ENCODE measurements at places on chromosomes 12 and 14.
A peak's percentile ranks its signal among the peaks of the same experiment; 100 is the strongest.

GRCh38 chr12:82144505-82144904 lies 213.7 kb downstream of the CCDC59 start:
- no peak for DNase-seq

DNA sequence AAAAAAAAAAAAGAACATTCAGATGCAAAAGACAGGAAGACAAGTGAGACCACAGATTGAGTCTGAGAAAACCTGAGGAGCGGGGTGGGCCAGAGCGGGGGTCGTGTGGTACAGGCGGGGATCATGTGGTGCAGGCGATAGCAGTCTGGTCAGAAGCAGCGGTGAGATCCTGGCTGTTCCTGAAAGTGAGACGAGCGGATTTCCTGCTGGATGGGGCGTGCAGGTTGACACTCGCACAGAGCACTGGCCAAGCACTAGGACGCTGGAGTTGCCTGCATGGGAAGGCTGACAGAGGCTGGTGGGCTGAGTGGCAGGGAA lies 35.7 kb downstream of the CDC42BPB start:
- no peak for DNase-seq

GRCh38 chr14:97061198-97061597 lies 264.0 kb downstream of the VRK1 start:
- no peak for DNase-seq

DNA sequence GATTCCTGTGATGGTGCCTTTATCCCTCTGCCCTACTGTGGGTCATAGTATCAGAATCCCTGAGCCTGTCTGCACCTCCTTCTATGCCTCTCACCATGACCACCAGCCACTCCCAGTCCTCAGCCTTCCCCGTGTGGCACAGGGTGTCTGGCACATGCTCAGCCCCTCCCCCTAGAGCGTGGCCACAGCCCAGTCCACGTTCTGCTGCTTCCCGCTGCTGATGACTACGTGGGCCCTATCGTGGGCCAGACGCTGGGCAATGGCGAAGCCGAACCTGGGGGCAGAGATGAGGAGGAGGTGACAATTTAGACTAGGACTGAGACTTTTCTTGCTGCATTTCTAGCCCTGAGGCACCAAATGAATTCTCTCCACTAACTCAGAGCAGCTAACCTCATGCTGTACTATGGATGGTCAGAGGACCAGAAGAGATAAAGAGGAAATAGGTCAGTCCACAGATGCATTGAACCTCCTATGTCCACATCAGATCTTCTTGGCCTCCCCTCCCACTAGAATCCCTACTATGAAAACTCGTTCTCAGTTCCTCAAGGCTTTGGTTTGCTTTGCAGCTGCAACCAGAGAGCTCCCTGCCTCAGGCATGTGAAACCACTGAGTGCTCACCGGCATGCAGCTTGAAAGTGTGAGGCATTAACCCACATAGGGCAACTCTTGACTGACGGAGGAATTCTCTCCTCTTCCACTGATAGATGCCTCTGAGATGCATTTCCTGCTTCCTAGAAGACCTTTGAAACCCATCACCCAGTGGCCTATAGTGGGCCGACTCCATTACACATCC lies 126.3 kb upstream of the DHRS4 start:
- DNase-seq = no peak

DNA sequence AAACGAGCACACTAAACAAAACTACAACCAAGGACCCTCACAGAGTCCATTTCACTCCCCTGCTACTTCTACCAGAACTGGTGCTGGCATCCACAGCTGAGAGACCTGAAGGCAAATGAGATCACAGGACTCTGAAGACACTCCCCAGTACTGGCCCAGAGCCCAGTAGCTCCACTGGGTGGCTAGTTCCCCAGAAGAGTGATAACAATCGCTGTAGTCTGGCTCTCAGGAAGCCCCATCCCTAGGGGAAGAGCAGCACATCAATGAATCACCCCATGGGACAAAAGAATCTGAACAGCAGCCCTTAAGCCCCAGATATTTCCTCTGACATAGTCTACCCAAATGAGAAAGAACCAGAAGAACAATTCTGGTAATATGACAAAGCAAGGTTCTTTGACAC lies 190.7 kb upstream of the BMP4 start:
- no peak for DNase-seq

DNA sequence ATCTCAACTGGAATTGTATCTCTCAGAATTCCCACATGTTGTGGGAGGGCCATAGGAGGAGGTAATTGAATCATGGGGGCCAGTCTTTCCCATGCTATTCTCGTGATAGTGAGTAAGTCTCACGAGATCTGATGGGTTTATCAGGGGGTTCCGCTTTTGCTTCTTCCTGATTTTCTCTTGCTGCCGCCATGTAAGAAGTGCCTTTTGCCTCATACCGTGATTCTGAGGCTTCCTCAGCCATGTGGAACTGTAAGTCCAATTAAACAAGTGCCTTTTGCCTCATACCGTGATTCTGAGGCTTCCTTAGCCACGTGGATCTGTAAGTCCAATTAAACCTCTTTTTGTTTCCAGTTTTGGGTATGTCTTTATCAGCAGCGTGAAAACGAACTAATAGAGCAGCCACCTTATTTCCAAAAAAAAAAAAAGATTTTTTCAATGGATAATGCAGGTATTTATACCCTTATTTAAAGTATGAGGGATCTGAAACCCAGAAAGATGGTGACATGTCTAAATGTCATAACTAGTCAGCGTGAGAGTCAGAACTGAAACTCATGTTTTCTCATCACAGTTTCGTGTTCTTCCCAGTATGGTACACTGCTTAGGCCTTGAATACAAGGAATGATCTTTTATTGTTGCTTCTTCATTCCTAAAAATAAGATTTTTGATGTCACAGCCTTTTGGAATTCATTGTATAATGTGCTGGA lies 89.6 kb downstream of the ERC1 start:
- no peak for DNase-seq

DNA sequence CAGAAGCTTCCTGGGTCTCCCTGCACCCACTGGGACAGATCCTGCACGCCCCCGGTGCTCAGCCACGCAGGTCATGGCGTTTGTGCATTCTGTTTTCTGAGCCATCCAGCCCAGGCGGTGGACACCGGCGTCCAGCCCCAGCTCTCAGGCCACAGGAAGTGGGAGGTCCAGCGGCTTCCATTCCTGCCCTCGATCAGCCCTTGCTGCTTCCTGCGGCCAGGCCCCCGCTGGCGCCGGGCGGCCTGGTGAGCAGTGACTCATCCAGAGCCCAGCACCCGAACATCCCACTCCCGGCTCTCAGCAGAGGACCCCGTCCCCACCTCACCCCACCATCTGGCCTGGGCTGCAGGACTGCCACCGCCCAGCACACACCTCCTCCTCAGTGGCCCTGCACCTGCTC lies 18.0 kb upstream of the NUDT14 start:
- DNase-seq = no peak

DNA sequence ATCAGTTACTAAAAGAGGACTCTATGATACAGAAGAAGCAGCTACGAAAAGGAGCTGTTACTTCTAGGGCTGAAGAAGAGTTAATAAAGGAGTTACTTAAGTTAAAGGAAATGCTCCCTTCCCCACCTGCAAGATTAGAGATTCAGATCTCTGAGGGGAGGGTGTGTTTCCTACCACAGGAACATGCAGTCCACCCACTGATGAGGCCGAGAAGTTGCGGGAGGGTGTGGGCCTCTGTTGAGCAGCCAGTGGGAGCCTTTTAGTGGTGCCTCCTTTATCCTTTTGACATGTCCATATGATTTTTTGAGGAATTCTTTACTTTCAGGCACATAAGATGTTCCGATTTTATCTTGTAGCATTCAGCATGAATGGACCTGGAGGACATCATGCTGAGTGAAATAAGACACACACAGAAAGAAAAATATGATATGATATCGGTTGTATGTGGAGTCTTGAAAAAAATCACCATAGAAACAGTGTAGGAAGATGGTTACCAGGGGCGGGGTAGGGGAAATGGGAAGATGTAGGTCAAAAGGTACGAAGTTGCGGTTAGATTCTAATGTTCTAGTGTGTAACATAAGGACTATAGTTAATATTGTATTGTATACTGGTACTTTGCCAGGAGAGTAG lies 4.4 kb upstream of the M6PR start:
- DNase-seq = peak; percentile 89

DNA sequence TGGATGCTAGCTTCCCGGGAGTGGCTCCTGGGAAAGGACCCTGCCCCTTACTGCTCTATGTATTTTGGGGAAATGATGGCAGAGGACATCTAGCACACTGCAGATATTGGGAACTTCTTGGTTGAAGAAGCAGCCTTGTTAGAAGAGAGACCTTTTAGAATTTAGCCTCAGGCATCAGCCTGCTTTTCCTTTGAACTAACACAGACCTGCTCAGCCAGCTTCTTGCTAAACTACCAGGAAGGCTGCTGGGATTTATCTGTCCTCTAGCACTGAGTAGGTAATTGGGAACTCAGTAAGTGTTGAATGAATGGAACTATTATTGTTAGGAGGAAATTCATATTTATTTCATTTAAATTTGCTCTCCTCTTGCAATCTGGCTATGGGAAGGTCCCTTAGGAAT lies 77.3 kb downstream of the DRAM1 start:
- no peak for DNase-seq

DNA sequence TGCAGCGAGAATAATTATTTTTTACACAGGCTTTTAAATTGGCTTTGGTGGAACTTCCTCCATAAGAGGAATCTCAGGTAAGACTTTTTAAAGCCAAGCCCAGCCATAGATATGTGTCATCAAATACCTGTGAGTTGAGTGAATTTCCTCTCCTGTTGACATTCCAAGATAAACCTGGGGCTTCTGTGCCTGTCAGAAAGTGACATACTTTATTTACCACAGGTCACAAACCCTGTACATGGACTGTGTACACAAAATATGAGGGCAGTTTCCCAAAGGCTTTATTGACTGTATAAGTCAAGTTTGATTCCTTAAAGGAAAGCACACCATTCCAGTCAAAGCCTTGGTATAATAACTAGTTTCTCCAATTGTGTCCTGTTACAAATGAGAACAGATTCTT lies 25.9 kb upstream of the SRSF5 start:
- no peak for DNase-seq

DNA sequence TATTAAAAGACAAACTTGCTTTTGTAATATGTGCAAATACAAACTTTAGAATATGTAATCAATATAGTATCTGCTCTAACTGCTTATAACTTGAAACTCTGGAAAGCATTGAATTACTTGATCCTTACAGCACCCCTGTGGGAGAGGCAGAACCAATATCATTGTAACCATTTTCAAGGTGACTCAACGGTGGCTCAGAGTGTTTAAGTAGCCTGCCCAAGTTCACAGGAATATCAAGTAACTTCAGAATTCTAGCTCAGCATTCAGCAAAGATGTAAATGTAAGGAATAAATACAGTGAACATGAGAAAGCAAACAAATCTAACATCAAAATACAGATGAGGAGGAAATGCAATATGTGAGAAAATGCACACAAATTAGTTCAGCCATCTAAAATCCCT lies 264.6 kb downstream of the NELL2 start:
- DNase-seq = no peak

DNA sequence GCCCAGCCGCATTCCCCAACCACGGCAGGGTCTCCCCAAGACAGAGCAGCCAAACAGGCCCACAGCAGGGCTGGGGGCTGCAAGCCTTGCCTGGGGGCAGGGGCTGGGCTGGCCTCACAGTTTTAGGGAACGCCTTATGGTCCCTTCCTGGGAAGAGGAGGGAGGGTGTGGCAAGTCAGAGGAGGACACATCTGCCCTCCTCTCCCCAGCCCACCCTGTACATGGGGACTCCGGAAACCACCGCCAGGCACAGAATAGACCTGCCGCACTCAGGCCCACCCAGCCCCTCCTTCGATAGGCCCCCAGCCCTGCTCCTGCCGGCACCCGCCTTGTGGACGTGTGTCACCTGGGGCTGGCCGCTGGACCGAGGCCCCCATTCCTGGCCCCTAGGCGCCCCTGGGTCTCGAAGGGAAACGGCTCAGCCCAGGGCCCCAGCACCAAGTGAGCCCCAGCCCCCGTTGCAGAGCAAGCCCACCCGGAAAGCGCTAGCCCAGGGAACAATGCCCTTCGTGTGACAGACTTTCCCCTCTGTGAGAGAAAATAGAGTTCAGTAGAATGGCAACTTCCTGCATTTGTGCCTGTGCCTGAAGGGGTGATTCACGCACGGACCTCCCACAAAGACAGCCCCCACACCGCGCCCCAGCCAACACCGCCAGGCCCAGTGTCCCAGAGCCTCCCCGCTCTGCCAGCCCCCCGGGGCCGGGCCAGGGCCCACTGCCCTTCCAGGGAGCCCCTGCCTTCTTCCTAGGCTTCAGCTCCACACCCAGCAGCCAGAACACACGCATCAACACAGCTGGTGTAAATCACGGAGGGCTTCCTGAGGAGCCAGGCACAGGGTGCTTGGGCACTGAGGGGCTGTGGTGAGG lies 12.0 kb upstream of the NUDT14 start:
- DNase-seq = no peak

DNA sequence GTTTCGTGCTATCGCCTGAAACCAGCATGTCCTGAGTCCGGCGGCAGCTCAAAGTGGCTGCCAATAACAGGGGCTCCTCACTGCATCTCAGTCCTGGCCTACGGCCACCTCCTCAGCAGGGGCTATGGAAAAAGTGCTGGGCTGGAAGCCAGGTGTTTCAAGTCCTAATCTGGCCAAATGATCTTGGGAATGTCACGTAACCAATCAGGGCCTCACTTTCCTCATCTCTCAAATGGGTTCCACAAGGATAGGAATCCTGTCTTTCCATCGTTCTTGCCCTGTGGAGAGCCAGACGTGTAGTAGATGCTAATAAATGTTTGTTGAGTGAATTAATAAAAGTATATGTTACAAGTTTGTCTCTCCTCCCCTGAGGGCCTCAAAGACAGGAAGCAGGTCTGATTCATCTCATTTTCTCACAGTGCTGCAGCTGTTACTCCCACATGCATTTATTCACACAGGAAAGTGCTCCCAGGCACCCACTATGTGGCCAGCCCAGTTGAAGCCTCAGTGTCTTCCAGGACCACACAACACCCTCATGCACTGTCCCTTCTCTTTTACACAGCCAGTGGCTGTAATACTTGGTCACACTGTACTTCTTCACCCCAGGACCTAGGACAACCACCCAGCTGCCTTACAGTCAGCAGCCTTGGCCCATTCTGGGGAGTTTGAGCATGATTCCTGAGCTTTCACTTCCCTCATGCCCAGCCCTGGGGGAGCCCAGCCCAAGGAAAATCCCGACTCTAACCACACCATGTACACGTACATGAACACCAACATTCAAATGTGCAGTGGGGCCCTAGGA lies 5.0 kb downstream of the CMKLR1 start:
- DNase-seq = peak; percentile 33

GRCh38 chr14:58744801-58745394 lies 107.1 kb downstream of the DACT1 start:
- no peak for DNase-seq

GRCh38 chr12:129594098-129594497 lies 309.7 kb downstream of the TMEM132D start:
- no peak for DNase-seq

DNA sequence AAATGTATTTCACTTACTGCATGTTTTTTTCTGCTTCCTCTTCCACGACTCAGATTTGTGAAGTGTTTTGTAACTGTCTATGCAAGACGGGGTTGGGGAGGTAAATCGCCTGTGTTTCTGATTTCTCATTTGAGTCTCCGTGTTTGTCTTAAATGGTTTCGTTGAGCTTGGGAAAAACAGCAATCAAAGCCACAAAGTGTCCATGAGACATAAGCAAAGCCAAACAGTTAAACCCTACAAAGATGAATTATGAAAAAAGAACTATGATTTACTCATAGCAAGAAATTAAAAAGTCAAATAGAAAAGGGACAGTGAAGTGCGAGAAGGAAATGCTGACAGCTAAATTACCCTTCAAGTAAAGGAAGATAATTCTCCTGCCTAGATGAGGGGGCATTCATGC lies 164.3 kb upstream of the TMPO start:
- no peak for DNase-seq

GRCh38 chr12:13171921-13172859 lies 24.3 kb upstream of the EMP1 start:
- DNase-seq = no peak

- no peak for DNase-seq
These were observed 24.7 kb upstream of the NPFF start for GRCh38 chr12:53532021-53532420.
